ENCODE measurements at places on chromosomes 6 and 20. TPM values are rescaled to one million over a fixed set of nuclear protein-coding genes. Genes with fewer than 3 reads are reported as not detected.

Gene CCN6
- total RNA-seq: not detected

DNA sequence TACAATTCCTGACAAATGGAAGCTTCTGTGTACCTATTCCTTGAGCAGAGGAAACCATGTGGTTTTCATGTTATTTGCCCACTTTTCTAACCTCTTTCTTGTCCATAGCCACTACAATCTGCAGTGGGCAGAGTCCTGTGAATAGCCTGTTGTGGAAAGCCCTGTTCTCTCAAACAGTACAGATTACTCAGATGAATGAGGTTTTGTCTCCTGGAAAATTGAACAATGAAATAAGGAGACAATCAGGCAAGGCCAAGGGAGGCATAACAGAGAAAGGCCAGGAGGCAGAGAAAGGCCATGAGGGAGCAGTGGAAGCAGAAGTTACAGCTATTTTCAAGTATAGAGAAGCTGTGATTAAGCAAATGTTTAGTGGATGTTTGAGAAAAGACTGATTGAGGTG, 189.3 kb downstream of the GRIK2 start:
- DNase-seq: no peak

Gene LBP
- total RNA-seq: 0.33 TPM

Gene C20orf141
- not detected for total RNA-seq

DNA sequence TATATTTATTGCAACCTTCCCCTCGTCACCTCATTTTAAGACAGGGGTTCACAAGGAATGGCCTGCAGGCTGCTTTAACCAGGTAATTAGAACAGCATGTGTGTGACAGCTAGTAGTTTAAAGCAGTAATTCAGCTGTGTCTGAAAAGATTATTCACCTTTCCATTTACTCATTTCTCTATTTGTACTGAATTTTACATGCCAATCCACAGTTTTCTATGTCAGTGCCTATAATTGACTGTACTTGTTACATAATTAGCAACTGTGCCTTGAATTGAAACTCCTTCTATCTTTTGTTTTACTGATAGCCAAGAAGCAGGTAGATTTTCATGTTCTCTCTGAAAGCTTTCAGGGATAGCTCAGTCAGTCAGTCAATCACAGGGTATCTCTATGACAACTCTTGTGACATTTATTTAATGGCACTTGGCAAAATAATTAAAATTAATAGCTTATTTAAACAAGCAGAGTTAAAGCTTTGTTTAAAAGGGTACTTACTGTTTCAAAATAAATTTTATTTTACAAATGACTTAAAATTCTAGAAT, 214.0 kb downstream of the ZFAND3 start:
- no peak for DNase-seq

DNA sequence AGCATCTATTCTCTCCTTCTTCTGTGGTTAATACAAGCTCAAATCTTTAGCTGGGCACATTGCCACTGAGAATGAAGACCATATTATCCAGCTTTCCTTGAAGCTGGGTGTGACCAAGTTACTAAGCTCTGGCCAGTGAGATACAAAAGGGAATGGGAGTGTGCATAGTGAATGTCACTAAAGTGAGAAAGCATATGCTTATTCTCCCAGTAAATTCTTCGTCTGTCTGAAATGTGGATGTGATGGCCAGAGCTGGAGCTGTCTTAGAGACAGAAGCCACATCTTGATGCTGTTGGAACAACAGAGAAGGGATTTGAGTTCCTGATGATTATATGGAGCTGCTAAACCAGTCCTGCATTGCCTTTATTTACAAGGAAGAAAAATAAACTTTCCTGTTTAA, 60.1 kb downstream of the SESN1 start:
- DNase-seq: no peak

GRCh38 chr6:4788953-4789584, 12.9 kb downstream of the CDYL start:
- peak; percentile 42 for DNase-seq

DNA sequence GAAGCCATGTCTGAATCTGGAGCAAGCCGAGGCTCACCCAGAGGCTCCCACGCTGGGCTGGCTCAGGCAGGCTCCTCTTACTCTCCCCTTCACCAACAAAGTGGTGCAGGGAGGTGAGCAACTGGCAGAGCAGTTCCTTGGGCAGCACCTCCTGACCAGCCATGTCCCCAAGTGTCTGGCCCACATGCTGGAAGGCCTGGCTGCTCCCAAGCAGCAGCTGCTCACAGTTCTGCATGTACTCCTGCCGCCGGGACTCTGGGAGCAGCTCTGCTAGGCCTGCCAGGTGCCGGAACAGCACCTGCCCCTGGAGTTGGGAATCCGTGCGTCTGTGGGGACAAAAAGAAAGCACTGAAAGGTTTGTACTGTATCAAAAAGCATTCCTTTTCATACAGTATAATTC, 57.1 kb upstream of the LYRM2 start:
- DNase-seq: no peak

DNA sequence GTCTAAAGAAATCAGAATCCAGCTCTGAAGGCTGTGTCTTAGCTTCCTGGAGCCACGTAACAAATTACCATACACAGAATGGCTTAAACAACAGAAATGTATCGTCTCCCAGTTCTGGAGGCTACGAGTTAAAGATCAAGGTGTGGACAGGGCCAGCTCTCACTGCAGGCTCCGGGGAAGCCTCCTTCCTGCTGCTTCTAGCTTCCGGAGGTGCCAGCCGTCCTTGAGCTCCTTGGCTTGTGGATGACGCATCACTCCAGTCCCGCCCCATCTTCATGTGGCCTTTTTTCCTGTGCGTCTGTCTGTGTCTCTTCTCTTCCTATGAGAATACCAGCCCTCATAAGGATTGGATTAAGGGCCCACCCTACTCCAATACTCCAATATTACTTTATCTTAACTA, 319.1 kb upstream of the QKI start:
- no peak for DNase-seq

Gene SLC25A27
- total RNA-seq: 0.52 TPM

GRCh38 chr6:232982-233640, 59.2 kb upstream of the DUSP22 start:
- no peak for DNase-seq

GRCh38 chr6:99434702-99435530, 9.8 kb upstream of the PNISR start:
- DNase-seq: no peak

Gene SLC17A3
- total RNA-seq: not detected

Gene LINC00237
- total RNA-seq: 3.7 TPM

GRCh38 chr6:10441004-10441654, 26.3 kb upstream of the TFAP2A start:
- no peak for DNase-seq

DNA sequence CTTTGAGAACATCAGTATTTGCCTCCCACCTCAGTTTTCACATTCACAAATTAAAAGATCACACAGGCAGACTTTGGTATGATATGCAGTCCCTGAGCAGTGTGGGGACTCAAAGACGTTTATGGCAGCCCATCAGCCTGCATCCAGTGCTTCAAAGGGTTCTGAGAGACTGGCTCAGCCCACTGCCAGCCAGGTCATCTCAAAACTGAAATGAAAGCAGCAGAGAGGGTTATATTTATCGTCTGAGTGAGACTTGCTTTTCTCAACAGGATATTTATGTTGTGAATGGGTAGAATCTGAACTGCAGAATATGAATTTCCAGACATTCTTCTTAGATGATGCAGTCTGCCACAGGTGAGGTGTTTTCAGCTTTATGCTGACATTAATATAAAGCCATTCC, 159.8 kb downstream of the NRN1 start:
- DNase-seq: no peak

Gene SLC17A5
- 12.2 TPM for total RNA-seq

- peak; percentile 65 for DNase-seq
Measured at GRCh38 chr6:73394577-73395354, at the start of gene DDX43. Gene DDX43, plus strand, starts transcription at chr6:73394828. Its CDS starts 78 bp downstream, at chr6:73394906.

Gene SIRPG
- total RNA-seq: not detected

Gene MAK
- 0.07 TPM for total RNA-seq

DNA sequence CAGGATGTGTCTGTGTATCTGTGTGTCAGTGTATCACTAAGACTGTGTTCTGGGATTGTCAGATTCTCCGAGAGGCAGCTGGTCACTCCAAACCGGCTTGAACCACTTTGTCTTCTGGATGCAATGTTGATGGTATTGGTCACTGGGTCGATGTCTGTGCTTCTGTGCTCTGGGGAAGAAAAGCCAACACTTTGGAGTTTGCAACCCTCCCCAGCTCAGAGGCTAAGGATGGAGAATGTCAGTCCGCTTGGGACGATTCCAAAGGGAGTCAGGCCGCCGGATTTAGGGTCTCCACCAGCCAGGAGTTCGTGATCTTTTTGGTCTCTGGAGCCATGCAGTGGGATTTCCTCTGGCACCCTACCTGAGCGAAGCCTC, 5.2 kb downstream of the MAFB start:
- no peak for DNase-seq

DNA sequence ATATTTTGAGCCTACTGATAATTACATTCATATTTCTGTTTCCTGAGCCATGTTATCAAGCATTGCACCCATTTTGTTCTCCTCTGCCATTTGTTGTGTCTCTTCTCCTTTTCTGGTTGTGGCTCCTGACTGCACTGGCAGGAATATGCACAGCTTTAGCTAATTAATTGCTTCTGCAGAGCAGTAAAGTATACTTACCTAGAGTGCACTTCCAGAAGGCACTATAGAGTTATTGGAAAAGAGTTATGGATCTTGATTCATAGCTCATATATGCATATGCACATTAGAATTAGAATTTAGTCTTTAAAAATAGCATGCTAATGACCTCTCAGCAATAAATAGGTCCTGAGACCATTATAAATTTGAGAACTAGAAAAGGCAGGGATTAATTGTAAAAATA, 262.6 kb downstream of the NKAIN2 start:
- DNase-seq: no peak

DNA sequence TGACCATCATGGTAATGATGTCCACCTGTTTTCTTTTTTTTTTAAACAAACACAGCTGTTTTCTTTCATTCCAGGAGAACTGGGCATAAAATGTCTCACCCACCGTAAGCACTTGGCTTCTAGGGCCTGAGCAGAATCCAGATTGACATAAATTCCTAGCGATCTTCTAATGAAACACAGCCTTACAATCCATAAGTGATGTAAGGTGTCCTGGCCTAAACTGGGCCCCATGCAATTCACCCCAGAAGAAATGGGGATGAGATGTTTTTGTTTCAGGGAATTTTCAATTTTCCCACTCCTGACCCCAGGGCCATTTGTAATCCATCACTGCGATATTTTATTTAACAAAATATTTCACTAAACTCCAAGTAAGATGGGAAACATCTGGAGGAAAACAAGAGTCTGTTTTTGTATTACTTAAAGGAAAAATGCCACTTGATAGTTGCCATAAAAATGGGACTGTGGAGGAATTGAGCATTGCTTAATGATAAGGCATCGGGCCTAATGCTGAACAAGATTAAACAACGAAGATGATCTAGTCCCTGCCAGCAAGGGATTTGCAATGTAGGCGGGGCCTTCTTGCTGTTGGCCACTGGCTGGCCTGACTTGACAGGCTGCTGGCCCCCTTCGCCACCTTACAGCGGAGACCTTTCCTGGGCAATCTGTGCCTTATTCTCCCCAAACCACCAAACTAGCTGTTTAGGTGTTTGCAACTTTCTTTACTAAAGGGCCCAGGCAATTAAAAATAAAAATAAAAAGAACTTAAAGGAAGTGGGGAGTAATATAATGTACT, 183.7 kb downstream of the CD109 start:
- no peak for DNase-seq

GRCh38 chr20:45354423-45355208, 6.4 kb upstream of the SDC4 start:
- DNase-seq: no peak

GRCh38 chr6:139531148-139532115, 157.0 kb upstream of the CITED2 start:
- no peak for DNase-seq

DNA sequence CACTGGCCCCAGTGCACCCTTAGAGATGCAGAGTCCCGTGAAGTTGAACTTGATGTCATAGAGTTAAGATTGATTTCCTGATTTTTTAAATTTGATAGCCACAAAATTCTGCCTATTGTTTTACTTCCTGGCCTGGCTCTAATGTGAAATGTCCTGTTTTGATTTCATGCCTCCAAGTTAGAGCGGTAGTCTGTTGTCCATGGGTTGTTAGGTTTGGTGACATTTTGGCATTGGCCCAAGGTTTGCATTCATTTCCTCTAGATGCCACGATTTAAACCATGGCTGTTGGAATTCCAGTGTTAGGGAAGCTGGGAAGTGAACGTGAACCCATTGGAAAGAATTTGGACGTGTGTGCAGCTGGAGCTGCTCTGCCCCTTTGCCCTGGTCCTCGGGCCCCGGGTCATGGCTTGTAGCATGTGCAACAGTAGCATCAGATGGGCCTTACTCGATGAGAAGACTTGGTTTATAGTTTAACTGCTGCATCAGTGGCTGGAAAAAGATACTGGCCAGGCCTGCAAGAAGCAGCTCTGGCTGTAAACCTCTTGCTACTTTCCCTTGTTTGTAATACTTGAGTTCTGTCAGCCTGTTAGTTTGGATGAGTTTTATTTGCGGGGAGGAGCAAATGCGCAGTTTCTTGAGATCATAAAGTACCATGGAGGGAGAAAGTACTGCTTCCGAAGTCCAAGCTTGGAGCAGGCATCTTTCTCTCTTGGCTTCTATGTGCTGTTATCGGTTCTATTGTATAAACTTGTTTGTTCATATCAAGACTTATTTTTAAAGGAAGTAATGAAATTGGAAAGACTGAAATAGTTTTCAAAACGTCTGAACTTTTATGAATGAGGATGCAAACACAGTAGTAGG, 121.4 kb upstream of the CLDN20 start:
- DNase-seq: no peak

DNA sequence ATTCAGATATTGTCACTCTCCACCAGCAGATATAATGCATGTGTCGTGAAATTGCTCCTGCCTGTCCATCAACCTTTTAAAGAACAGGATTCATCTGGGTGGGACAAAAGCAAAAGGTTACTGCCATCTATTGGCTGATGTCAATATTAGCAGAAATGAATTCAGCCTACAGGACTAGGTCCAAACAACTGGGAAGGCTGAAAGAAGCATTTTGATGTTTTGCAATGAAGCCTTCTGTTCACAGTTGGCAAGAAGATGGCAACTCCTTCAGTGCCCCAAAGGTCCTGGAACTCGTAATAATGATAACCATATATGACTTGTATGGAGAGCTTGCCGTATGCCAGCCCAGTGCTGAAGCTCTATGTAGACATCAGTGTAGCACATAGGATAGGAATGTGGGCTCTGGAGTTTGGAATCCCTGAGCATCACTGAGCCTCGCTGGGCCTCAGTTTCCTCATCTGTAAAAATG, 7.5 kb downstream of the BCAS1 start:
- DNase-seq: peak; percentile 52

Gene TTI1
- total RNA-seq: 52.9 TPM

Gene IP6K3
- total RNA-seq: not detected

Gene REM1
- not detected for total RNA-seq

- peak; percentile 57 for DNase-seq
Measured at GRCh38 chr20:29873946-29874345, 1383.5 kb upstream of the DEFB115 start.

DNA sequence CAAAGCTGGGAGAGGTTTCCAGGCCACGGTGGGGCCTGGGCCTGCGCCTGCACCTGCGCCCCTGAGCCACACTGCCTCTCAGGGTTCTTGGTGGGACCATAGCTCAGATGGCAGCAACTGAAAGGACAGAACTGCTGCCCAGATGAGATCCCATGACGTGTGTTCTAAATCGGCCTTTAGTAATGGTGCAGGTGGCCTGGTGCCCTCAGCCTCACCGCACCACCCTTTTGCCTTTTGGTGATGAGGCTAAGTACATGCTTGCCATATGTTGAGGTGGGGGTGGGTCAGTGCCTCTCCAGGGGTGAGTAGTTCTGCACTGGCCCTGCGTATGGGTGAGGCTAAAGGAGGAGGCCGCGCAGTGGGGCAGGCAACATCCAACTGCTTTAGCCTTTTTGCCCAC, 7.4 kb downstream of the PSMG4 start:
- peak; percentile 21 for DNase-seq

Gene CCDC170
- 0.11 TPM for total RNA-seq

GRCh38 chr20:59422872-59423544, 122.6 kb downstream of the EDN3 start:
- DNase-seq: no peak
